Left colon (tissue), 2 donors: ENCODE measurements at places on chromosomes 1 and 21. TPM values are rescaled to one million over a fixed set of nuclear protein-coding genes. Genes with fewer than 3 reads are reported as not detected.

GRCh38 chr1:81799939-81800694 lies 617 bp upstream of the ADGRL2 start:
- peak; percentile 30 for DNase-seq

GRCh38 chr1:154821083-154821482 lies 49.0 kb downstream of the KCNN3 start:
- no peak for DNase-seq

GRCh38 chr1:38085666-38086330 lies 39.2 kb upstream of the POU3F1 start:
- DNase-seq, result no peak

DNA sequence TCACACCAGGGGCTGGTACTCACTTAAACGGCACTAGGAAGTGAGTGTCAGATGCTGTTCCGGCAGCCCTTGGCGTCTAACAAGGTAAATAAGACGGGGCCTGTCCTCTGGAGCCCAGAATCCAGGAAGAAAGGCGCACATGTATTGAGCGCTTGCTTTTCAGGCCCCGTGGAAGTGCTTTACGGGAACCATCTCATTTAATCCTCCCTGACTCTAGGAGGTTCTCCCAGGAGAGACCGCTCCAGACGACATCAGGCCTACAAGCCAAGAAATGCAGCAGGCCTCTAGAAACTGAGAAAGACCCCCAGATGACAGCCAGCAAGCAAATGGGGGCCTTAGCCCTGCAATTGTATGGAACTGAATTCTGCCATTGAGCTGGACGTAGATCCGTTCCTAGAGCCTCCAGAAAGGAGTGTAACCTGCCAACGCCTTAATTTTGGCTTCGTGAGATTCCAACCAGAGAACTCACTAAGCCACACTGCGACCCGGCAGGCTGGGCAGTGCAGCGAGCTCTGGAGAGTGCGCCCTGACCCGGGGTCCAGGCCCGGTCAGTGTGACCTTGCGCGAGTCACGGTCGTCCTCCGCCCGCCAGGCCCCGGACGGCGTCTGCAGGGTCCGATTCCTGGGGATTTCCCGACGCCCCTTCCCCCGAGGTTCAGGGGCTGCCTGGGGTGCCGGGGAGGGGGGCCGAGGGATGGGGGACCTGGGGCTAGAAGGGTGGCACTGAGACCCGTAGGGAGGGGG lies 532 bp upstream of the MANEAL start:
- DNase-seq, result peak; percentile 21

DNA sequence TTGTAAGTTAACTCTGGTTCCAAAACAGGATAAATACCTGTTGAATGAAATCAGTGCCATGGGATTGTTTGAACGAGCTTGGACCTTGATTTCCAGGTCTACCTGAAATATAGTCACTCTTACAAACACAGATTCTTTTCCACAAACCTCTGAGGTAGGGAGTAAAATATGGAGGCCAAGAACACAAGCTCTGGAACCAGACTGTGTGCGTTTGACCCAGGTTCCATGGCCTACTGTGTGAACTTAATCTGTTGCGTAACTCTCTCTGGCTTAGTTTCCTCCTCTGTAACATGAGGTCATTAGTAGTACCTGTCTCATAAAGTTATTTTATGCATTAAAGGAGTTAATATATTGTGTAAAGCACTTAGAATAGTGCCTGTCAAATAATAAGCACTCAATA lies 25.1 kb downstream of the DENND2D start:
- DNase-seq, result no peak

- DNase-seq, result no peak
These were observed 11.9 kb upstream of the ZBTB21 start for GRCh38 chr21:42022091-42022430.

DNA sequence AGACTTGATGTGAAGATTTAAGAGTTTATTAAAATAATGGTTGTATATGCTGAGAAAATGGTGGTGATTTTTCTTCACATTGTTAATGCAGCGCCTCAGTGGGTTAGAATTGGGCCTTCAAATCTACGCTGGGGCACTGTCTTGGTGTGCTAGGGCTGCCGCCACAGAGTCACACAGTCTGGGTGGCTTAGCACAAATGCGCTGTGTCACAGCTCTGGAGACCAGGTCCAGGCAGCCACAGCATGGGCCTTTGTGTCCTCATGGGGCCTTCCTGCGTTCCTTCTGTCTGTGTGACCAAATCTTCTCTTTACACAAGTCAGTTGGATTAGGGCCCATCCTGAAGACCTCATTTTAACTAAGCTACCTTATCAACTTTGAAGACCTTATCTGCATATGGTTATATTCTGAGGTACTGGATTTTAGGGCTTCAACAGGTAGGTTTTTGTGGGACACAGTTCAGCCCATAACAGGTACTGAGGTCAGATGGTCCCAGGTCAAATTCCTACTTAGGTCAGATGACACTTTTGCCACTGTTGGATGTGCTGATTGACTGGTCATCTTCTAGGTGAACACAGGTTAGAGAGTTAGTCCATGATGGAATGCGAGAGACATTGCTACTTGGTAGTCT lies 17.5 kb downstream of the TRAPPC10 start:
- no peak for DNase-seq

GRCh38 chr1:60287536-60287935 lies 214.0 kb upstream of the C1orf87 start:
- no peak for DNase-seq

DNA sequence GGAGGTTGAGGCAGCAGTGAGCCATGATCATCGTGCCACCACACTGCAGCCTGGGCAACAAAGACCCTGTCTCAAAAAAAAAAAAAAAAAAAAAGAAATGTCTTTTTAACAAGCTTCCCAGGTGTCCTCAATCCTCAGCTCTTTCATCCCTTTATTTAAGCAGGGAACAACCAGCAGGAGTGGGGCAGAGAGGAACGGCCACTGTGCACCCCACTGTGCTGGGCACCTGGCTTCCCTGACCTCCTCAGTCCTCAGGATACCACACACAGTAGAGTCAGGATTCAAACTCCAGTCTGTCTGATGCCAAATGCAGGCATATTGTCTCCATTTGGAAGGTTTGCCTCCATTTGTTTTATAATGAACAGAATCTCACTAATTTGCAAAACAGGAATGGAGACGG lies 19.8 kb upstream of the PTAFR start:
- no peak for DNase-seq

DNA sequence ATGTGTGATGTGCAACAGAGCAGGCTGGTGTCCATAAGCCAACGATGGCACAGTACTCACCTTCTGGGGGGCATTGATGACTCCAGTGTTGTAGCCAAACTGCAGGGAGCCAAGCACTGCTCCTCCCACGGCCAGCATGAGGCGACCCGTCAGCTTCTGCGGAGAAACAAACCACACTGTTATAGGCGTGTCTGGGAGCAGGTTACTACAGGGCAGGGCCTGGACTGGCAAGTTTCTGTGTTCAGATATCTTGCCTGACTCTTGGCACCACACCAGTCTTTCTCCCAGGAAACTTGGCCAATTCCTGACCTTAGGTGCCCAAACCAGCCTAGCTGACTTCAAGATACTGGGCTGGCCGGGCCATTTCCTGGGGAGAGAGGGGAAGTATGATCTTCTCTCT lies 15.5 kb downstream of the SLC2A1 start:
- peak; percentile 93 for DNase-seq

DNA sequence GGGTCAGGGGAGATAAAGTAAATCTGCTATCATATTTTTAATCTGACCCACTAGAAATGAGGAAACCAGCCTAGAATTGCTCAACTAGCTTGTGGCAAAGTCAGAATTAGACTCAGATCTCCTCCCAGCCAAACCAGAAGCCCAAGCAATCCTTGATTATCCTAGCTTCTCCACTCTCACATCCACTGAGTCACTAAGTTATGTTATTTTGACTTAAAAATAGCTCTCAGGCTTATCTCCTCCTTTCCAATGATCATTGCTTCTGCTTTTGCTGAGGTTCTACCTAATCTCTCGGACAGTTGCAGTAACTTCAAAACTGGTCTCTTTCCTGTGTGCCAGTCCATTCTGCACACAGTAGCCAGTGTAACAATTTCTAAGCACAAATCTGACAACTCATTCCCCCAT lies 22.9 kb downstream of the OVAAL start:
- no peak for DNase-seq

DNA sequence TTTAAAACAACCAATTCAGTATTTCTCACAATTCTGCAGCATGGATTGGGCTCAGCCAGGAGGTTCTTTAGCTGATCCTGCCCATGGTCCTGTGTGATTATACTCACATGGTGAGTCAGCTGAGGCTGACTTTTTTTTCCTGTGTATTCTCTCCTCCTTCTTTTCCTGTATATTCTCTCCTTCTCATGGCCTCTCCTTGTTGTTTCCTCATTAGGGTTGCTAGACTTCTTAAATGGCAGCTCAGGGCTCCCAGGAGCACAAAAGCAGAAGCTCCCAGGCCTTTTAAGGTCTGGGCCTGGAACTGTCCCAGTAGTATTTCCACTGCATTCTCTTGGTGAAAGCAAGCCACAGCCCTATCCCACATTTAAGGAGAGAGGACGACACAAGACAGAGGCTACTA lies 26.8 kb downstream of the VANGL1 start:
- DNase-seq, result no peak

DNA sequence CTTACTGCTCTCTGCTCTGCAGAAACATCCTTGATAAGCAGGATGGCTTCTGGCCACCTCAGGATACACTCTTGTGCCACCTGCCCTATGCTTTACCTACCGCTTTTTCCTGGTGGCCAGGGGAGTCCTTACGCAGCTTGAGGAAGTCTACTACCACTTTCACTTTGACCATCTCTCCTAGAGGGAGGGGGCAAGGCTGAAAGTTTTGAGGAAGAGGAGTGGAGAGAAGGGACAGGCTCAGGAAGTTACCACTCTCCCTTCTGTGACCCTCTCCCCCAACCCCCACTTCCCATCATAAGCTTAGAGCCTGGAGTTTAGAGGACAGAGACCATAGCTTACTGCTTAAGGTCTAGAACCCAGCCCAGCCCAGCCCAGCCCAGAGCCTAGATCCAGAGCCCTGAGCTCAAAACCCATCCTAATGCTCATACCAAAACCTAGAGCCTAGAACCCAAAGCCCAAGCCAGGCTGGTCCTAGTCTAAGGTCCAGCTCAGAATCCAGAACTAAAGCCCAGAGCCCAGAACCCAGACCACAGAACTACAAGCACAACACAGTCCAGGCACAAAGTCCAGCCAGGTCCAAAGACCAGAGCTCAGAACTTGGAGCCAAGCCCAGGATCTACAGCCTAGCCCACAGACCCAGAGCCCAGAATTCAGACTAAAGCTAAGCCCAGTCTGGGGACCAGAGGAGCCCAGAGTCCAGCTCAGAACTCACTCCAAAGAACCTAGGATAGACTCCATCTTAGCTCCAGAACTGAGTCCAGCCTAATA lies 18.0 kb upstream of the MFSD2A start:
- no peak for DNase-seq

GRCh38 chr1:190262538-190262937 lies 215.1 kb downstream of the BRINP3 start:
- DNase-seq, result no peak

- DNase-seq, result no peak
These were observed 40.7 kb upstream of the SLC5A9 start for GRCh38 chr1:48181669-48182367.

DNA sequence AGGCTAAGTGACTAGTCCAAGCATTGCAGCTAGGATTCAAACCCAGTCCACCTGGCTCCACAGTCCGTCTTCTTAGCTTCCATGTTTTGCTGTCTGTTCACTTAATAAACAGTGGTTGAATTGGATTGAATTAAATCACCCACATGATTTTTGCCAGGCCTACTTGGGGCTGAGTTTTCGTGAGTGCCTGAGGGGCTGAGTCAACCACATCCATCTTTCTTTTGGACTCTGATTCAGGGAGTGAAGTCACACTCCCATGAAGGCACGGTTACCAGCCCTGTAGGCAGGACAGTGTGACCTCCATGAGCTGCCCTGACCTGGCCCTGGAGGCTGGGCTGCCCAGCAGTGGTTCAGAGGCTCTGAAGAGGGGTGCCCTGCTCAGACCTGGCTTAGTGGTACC lies 123.7 kb downstream of the ACTL8 start:
- DNase-seq, result no peak

DNA sequence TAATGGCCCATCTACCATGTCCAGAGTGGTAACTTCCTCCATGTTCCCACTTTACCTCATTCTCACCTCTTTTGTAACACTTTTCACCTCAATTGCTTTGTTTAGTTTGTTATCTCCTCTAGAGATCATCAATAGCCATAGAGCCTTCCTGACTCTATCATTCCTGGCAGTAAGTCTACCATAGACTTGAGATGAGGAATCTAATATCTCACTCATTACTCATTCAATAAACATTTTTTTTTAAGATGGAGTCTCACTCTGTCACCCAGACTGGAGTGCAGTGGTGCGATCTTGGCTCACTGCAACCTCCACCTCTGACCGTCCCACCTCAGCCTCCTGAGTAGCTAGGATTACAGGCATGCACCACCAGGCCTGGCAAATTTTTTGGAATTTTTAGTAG lies 7.1 kb downstream of the NMNAT2 start:
- no peak for DNase-seq

DNA sequence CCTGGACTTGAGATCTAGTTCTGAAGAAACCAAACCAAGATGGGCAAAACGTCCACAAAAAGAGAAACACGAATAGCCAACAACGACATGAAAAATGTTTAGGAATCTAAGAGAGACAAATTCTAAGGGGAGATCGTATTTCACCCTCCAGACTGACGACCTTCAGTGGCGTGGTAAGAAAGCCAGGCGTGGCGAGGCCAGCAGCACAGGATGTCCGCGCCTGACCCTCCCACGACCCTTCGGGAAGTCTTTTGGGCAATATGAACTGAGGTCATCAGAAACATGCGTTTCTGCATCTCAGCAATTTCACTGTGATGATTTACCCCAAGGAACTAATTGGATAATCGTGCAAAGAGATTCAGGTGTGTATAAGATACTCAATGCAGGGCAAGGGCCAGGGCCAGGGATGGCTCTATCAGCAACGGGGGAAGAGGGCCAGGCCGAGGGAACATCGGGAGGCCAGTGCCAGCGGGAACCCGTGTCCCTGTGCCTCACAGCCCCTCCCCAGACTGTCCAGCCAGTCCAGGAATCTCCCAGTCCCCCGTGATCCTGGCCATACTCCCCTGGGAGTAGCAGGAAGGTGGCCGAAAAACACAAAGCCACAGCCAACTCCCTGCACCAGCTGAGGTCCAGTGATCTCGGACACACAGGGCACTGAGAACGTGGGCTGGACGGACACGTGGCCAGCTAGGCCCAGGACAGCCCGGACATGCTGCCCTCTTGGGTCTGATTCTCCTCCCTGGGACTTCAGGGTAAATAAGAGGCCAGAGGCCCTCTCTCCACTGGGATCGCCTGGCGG lies 53.6 kb upstream of the ADARB1 start:
- DNase-seq, result peak; percentile 7

The LRRC71 gene
- total RNA-seq, result not detected

The HSD3B2 gene
- total RNA-seq, result 16.6 TPM

The CNIH4 gene
- 60.7 TPM for total RNA-seq

The ATP1A4 gene
- total RNA-seq, result not detected

The MORC3 gene
- 29.7 TPM for total RNA-seq

The KCNC4 gene
- 8.1 TPM for total RNA-seq

The RUNX1 gene
- 17.7 TPM for total RNA-seq

The MATN1 gene
- not detected for total RNA-seq

The TEX38 gene
- total RNA-seq, result not detected

The MTARC1 gene
- 27.3 TPM for total RNA-seq

The OR2L3 gene
- total RNA-seq, result not detected

The ZRANB2 gene
- 76.3 TPM for total RNA-seq

The CD101 gene
- 3.7 TPM for total RNA-seq
